ENCODE measurements at places on chromosomes 3 and 15.

DNA sequence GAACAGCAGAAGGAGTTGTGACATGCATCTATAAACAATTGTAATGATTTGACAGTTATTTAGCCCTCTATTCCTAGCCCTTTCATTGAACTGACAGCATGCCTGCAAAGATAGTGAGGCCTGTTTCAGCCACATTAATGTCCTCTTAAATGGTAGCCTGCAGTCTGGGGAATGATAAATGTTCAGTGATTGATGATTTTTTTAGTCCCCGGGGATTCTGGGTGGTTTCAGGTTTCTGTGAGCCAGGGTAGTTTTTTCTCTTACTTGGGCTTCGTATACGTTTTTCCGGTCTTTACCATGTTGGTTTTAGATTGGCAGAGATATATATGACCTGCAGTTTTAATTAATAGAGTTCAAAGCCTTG is 172.0 kb downstream of the TCF12 start:
- peak; percentile 60 for DNase-seq

DNA sequence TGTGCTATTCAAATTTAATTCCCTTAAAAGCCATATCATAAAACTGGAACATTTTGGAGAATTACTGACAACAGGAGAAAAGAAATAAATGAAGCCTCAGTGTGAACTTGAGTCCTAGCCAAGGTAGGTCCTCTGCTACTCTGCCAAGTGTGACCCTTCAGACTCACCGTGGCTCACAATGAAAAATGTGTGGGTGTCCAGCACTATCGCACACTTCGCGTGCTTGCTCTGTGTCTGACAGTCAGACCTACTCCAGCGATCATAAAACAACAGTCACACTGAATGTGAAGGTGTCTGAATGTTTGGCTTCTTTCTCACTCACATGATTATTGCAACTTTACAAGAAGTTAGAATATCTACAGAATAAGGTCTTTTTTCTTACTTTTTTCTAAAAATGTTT is 65.8 kb upstream of the TRA2B start:
- no peak for DNase-seq

DNA sequence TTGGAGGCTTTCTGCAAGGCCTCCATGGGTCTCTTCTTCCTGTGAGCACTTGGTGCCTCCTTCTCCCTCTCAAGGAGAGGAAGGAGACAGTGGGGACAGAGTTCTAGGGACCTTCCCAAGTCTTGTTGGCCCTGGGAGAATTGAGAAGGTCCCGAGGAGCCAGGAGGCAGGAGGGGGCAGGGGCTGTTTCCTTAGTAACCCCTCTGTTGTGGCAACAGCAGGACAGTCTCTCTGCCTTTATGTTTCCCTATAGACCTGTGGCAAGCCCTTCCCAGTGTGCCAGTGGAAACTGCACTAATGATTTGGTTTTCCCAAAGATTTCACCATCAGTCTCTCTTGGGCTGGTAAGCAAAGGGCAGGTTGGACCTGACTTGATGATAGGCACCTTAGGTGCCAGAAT is 87.8 kb upstream of the GALNT15 start:
- DNase-seq: no peak

- DNase-seq: no peak
These were observed 182.3 kb upstream of the FAM3D start for GRCh38 chr3:58848826-58849225.

DNA sequence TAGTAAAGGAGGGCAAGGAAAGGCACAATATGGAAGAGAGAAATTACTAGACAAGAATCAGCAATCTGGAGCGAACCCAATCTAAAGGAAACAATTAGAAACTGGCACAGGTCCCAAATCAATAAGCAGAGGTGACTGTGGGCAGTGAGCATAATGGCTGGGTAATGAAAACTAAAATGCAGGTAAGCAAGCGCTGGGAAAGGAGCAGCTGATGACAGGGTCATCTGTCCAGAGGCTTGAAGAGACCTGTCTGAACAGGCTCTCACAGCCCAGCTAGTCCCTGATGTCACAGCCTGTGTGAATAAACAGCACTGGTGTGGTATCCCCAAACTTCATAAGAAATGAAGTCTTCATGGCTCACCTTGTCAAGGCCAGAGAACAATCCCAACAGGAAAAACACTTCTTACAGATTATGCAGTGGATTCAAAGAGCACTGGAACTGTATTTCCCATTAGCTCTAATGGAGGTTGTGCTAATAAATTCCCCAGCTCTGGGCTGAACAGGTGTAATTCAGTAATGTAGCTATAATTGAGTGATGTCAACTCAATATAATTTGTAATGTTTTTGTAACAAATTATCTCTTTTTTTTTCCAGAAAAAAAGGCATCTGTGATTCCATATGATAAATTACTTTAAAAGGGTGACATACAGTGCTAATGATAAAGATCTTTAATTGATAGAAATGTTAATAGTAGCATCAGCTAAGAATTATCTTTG is 197.3 kb downstream of the FHIT start:
- DNase-seq: no peak

GRCh38 chr3:41050144-41050543 is 149.2 kb upstream of the CTNNB1 start:
- DNase-seq: no peak

DNA sequence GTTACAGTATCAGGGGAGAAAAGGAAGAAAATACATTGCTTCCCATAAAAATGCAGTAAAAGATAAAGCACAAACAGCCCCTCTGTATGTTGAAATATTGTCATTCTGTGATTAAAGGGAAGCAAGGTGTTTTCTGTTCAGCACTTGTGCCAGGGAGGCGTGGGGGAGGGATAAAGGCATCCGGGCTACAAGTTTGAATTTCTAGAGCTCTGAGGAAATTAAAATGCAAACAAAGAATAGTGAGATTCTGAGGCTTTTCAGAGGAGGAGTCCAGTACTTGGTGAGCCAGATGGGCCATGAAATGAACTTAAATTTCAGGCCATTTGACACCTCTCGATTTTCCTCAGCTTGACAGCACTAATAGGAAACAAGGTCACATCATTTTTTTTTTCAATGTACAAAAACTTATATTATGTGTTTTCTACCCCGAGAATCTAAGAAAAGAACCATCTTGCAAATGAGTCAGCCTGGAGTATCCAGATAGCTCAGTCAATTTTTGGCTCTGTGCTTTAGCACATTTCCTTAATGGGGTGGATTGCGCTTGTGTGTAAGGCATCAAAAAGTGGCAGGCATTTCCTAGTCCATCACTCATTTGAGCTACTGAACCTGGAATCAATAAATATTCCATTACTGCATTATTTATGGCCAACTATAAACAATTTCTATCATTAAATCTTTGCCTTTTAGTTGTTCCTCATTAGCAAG is 640.8 kb upstream of the TBL1XR1 start:
- no peak for DNase-seq

- DNase-seq: no peak
These were observed 397.6 kb upstream of the PLSCR5 start for GRCh38 chr3:147002721-147003120.

- no peak for DNase-seq
These were observed 42.0 kb upstream of the SACM1L start for GRCh38 chr3:45647148-45647619.

Measured in NCI-H2081 (cell line).